ENCODE measurements at places on chromosomes 2 and 18. TPM values are rescaled to one million over a fixed set of nuclear protein-coding genes. Genes with fewer than 3 reads are reported as not detected.

DNA sequence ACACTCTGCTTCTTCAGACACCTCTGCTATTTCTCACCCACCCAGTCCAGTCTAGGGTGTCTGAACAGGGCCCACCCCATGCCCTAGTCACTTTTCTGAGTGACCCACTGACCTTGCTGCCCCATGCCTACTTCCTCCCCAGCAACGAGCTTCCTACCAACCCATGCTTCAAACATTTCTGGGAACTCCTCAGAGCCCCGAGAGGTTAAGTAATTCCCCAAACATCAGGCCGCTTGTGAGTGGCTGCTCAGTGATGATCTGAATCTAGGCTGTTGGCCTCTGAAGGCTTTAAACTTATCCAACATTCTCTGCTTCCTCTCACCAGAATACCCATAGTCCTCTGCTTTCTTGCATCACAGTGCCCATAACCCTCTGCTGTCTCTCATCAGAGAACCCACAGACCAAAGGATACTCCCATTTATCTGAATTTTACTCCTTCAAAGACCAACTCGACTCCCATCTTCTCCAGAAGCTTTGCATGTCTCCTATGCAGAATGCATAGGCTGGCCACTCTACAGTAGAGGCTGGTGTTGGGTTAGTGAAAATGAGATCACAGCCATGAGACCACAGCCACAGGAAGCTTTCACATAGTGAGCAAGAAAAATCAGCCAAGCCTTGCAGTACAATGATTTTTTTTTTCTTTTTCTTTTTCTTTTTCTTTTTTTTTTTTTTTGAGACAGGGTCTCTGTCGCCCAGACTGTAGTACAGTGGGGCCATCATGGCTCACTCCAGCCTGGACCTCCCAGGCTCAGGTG lies 309.5 kb upstream of the LYPD1 start:
- no peaks in the 10 kb centered on the region for H3K36me3 ChIP-seq
- H3K27ac ChIP-seq: peak overlapping the region; percentile 40
- H3K4me3 ChIP-seq: no peak overlapping the region

- no peaks in the 10 kb centered on the region for H3K27me3 ChIP-seq
- no peaks in the 10 kb centered on the region for H3K36me3 ChIP-seq
- H3K4me1 ChIP-seq: no peaks in the 10 kb centered on the region
- H3K4me3 ChIP-seq: no peak overlapping the region
Observed at GRCh38 chr2:79219383-79219988, 59.9 kb upstream of the REG3A start.

The POTEC gene
- not detected for total RNA-seq

The SPP2 gene
- total RNA-seq: not detected

GRCh38 chr18:59279193-59279592 lies 5.9 kb upstream of the RAX start:
- H3K36me3 ChIP-seq: no peaks in the 10 kb centered on the region
- DNase-seq: no peak
- H3K4me3 ChIP-seq: no peak overlapping the region
- peaks cover 13% of the 10 kb centered on the region for H3K27me3 ChIP-seq
- H3K27ac ChIP-seq: no peak overlapping the region

The FAM117B gene
- total RNA-seq: 10.3 TPM

DNA sequence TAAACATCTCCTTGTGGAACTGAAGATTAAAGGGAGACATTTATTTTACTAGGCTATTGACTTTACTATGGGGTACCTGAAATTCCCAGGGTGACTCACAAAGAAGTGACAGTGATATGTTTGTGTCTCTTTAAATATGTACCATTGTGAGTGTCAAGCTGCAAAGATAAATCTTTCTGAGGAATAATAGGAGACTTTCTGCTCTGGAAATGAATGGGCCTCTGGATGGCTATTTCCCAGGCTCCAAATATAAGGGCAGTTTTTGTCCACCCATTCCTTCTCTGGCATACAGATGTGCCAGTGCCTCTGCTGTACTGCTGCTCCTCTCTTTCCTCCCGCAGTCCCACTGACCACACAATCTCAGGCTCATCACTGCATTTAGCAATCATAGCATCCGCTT lies 586.4 kb upstream of the CNTNAP5 start:
- H3K27ac ChIP-seq: no peak overlapping the region
- no peaks in the 10 kb centered on the region for H3K36me3 ChIP-seq
- no peaks in the 10 kb centered on the region for H3K27me3 ChIP-seq
- DNase-seq: no peak
- H3K4me3 ChIP-seq: no peak overlapping the region

- no peaks in the 10 kb centered on the region for H3K27me3 ChIP-seq
- DNase-seq: no peak
- H3K4me1 ChIP-seq: no peaks in the 10 kb centered on the region
- no peak overlapping the region for H3K27ac ChIP-seq
Observed at GRCh38 chr2:198188982-198189381, 384.6 kb downstream of the PLCL1 start.

- no peaks in the 10 kb centered on the region for H3K36me3 ChIP-seq
- H3K4me1 ChIP-seq: peaks cover 3% of the 10 kb centered on the region
- DNase-seq: no peak
- no peaks in the 10 kb centered on the region for H3K27me3 ChIP-seq
- peak overlapping the region; percentile 47 for H3K27ac ChIP-seq
Observed at GRCh38 chr18:370751-371608, 103.1 kb upstream of the THOC1 start.

GRCh38 chr2:113896791-113897190 lies 6.9 kb downstream of the ACTR3 start:
- H3K27me3 ChIP-seq: no peaks in the 10 kb centered on the region
- no peak overlapping the region for H3K27ac ChIP-seq
- no peaks in the 10 kb centered on the region for H3K36me3 ChIP-seq
- H3K4me3 ChIP-seq: no peak overlapping the region
- DNase-seq: no peak

The KCTD18 gene
- total RNA-seq: 19.5 TPM

DNA sequence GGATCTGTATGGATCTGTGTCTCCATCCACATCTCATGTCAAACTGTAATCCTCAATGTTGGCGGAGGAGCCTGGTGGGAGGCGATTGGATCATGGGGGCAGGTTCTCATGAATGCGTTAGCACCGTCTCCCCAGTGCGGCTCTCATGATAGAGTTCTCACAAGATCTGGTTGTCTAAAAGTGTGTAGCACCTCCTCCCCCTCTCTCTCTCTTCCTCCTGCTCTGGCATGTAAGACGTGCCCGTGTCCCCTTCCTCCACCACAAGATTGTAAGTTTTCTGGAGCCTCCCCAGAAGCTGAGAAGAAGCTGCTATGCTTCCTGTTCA lies 55.0 kb upstream of the ROCK2 start:
- no peak for DNase-seq
- H3K4me1 ChIP-seq: no peaks in the 10 kb centered on the region
- H3K27me3 ChIP-seq: no peaks in the 10 kb centered on the region
- no peak overlapping the region for H3K4me3 ChIP-seq

- peak overlapping the region; percentile 42 for H3K27ac ChIP-seq
- peaks cover 19% of the 10 kb centered on the region for H3K4me1 ChIP-seq
- H3K27me3 ChIP-seq: no peaks in the 10 kb centered on the region
Observed at GRCh38 chr2:189566046-189566445, 14.5 kb downstream of the SLC40A1 start.

The TBR1 gene
- under 0.01 TPM for total RNA-seq

DNA sequence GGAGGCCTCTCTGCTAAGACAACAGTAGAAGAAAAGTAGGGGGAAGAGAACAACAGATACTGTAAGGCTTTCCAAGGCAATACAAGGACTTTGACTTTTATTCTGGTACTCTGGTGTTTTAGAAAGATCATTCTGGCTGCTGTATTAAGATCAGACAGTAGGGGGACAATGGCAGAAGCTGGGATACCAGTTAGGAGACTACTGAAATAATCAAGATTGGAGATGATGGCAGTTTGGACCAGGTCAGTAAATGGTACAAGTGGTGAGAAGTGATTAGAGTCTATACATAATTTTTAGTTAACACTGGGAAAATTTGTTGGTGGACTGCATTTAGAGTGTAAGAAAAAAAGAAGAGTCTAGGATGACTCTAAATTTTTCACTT lies 139.7 kb downstream of the ROCK1 start:
- no peak overlapping the region for H3K27ac ChIP-seq
- no peak overlapping the region for H3K4me3 ChIP-seq
- H3K4me1 ChIP-seq: no peaks in the 10 kb centered on the region
- H3K36me3 ChIP-seq: peaks cover 5% of the 10 kb centered on the region
- DNase-seq: no peak

- H3K4me3 ChIP-seq: peak overlapping the region; percentile 96
- DNase-seq: peak; percentile 22
- peak overlapping the region; percentile 99 for H3K27ac ChIP-seq
- peaks cover 3% of the 10 kb centered on the region for H3K4me1 ChIP-seq
- H3K27me3 ChIP-seq: no peaks in the 10 kb centered on the region
Observed at GRCh38 chr18:2656237-2656980, 883 bp downstream of the SMCHD1 start.

GRCh38 chr18:70165936-70166335 lies 39.6 kb downstream of the RTTN start:
- no peaks in the 10 kb centered on the region for H3K4me1 ChIP-seq
- H3K27me3 ChIP-seq: no peaks in the 10 kb centered on the region
- H3K4me3 ChIP-seq: no peak overlapping the region
- H3K36me3 ChIP-seq: peaks cover 17% of the 10 kb centered on the region

The TAF4B gene
- 5.9 TPM for total RNA-seq

- peaks cover 21% of the 10 kb centered on the region for H3K4me1 ChIP-seq
- H3K27me3 ChIP-seq: no peaks in the 10 kb centered on the region
- H3K4me3 ChIP-seq: no peak overlapping the region
- no peaks in the 10 kb centered on the region for H3K36me3 ChIP-seq
- H3K27ac ChIP-seq: no peak overlapping the region
- DNase-seq: no peak
Observed at GRCh38 chr2:48049371-48049770, 143.1 kb upstream of the FBXO11 start.

The SGPP2 gene
- 33.6 TPM for total RNA-seq

The TRIM43 gene
- total RNA-seq: not detected

The NCKAP5 gene
- total RNA-seq: 6.9 TPM

DNA sequence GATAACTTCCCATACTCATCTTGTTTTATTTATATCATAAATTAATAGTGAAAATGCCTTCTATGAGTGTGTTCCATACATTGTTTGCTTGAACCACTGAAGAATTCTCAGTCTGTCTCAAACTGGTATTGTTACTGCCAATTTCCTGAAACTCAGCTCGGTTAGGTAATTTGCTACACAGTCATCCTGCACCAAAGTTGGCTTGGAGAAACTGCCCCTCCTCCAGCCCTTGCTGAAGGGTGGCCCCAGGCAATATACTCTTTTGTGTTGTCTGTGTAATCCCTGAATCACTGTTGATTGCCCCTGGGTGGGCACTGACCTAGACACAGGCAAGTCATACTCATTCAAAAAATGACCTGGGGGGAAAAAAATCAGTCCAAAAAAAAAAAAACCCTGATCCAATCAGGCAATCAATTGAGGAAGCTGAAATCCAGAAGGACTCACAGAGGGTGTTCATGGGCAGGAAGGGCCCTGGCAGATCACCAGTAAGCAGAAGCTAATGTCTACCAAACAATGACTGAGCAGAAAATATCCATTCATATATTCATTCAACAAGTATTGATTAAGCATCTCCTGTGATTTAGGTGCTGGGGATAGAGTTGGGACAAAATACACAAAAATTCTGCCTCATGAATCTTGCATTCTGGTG lies 3.8 kb upstream of the SESTD1 start:
- H3K27ac ChIP-seq: peak overlapping the region; percentile 41
- no peak overlapping the region for H3K4me3 ChIP-seq
- no peak for DNase-seq
- H3K27me3 ChIP-seq: no peaks in the 10 kb centered on the region
- peaks cover 8% of the 10 kb centered on the region for H3K4me1 ChIP-seq
- H3K36me3 ChIP-seq: no peaks in the 10 kb centered on the region

The GRB14 gene
- 1.2 TPM for total RNA-seq

DNA sequence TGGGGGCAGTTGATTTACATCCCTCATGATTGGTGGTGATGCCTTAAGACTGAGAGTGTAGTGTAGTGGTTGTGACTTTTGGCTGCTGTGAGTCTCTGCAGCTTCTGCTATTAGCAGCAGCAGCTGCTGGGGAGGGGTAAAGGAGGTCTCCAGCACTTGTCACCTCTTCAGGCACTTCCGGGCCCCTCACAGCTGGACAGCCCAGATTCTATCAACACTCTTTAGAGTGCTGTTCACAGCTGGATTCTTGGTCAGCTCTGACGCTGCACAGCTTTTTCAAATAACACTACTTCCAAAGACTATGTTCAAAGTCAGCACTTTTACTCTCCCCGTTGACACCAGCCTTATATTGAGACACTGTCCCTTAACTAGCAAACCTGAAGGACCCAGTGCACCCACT lies 396.0 kb downstream of the MEIS1 start:
- H3K36me3 ChIP-seq: no peaks in the 10 kb centered on the region
- H3K27me3 ChIP-seq: no peaks in the 10 kb centered on the region
- no peak for DNase-seq
- H3K4me1 ChIP-seq: peaks cover 9% of the 10 kb centered on the region
- no peak overlapping the region for H3K4me3 ChIP-seq
- no peak overlapping the region for H3K27ac ChIP-seq

DNA sequence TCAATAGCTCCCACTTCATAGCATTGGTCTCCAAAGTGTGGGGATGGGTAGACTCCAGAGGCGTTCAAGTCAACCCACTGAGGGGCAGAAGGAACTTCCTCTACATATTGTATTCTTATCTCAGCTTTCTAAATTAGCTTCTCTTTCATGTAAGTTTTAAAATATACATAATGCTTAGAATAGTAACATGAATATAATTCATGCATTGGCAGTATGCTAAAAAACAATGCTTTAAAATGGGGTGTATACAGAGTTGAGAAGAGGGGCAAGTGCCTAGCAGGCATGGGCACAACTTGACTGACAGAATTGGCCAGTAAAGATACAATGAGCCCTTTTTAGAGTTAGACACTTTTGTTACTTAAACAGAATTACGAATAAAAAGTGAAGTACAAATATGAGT lies 212.2 kb downstream of the ZRANB3 start:
- H3K36me3 ChIP-seq: no peaks in the 10 kb centered on the region
- no peak overlapping the region for H3K27ac ChIP-seq
- H3K27me3 ChIP-seq: no peaks in the 10 kb centered on the region
- no peak for DNase-seq
- H3K4me3 ChIP-seq: no peak overlapping the region

- H3K4me3 ChIP-seq: no peak overlapping the region
- H3K36me3 ChIP-seq: no peaks in the 10 kb centered on the region
- H3K4me1 ChIP-seq: no peaks in the 10 kb centered on the region
- peaks cover 3% of the 10 kb centered on the region for H3K27me3 ChIP-seq
- DNase-seq: no peak
Observed at GRCh38 chr2:39671604-39672003, 5.9 kb downstream of the TMEM178A start.

The C2orf92 gene
- total RNA-seq: 12.8 TPM

DNA sequence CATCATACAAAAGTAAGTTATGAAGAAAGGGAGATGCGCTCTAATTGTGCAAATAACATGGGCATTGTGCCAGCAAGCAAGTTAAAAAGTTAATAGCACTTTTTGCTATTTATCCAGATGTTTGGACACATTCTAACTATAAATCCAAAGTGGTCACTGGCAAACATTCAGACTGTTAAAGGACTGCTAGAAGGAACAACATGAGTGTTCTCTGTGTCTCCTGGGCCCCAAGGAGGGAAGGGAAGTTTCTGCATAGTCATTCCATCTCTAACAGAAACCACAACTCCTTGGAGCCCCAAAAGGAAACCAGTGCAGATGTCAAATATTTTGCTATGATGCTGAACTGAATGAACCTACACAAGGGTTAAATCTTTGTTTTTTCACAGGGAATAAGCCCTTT lies 213.3 kb upstream of the HNRNPA3 start:
- H3K27me3 ChIP-seq: no peaks in the 10 kb centered on the region
- no peak overlapping the region for H3K27ac ChIP-seq
- H3K4me1 ChIP-seq: no peaks in the 10 kb centered on the region
- DNase-seq: no peak
- H3K36me3 ChIP-seq: no peaks in the 10 kb centered on the region

- H3K36me3 ChIP-seq: no peaks in the 10 kb centered on the region
- DNase-seq: no peak
- H3K4me3 ChIP-seq: no peak overlapping the region
- H3K27ac ChIP-seq: no peak overlapping the region
- H3K4me1 ChIP-seq: no peaks in the 10 kb centered on the region
Observed at GRCh38 chr2:112149194-112149593, 11.0 kb downstream of the FBLN7 start.

All from esophagus squamous epithelium (tissue), 5 donors.